ENCODE measurements at places on chromosomes 6 and 20.

DNA sequence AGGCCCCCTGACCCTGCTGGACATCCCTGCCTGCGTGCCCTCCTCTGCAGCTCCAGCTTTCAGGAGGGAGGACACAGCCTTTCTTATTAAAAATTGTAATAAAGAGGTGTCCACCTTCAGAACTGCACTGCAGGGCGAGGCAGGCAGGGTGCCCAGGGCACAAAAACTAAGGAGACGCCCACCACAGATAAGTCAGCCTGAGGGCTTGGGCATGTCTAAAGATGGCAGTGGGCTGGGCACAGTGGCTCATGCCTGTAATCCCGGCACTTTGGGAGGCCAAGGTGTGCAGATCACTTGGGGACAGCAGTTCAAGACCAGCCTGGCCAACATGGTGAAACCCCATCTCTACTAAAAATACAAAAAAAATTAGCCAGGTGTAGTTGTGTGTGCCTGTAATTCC is 7.0 kb upstream of the C20orf144 start:
- DNase-seq = no peak

GRCh38 chr6:79536585-79536953 is 661 bp downstream of the LCA5 start:
- DNase-seq = no peak

- DNase-seq = no peak
These were observed 99.4 kb upstream of the RAB32 start for GRCh38 chr6:146444189-146444588.

- no peak for DNase-seq
These were observed 44.6 kb upstream of the SH3BGRL2 start for GRCh38 chr6:79586548-79586947.

GRCh38 chr20:18057994-18058349 is 256 bp upstream of the OVOL2 start:
- no peak for DNase-seq

- no peak for DNase-seq
These were observed 142.4 kb upstream of the C6orf118 start for GRCh38 chr6:165451838-165452237.

DNA sequence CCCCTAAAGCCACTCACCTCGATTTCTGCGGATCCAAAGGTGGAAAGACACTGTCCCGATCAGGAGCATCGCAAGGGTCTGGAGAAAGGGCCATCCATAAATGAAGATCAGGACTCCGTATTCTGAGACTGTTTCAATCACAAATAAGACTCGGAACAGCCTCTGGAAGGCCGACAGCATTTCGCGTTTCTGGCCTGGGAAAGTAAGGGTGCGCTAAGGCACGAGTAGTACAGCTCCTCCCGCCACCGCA is 44.6 kb downstream of the DPPA5 start:
- no peak for DNase-seq

GRCh38 chr6:19454001-19454720 is 383.0 kb upstream of the ID4 start:
- DNase-seq = no peak

DNA sequence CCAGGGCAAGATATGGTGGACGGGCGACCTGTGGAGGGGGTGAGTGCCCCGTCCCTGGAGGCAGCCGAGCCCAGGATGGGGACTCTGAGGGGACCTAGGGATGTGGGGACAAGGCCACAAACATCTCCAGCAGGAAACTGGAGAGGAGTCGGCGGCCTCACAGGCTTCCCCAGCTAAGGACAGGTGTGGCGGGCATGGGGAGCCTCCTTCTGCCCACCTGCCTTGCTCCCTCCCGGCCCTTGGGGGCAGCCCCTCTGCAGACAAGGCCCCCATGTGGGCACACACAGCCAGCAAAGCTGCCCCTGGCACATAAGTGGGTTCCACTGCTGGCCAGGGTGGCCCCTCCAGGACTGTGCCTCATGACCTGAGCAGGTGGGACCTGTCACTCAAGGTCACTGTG is 4.6 kb downstream of the CHRNA4 start:
- no peak for DNase-seq

GRCh38 chr6:161232467-161232866 is 41.4 kb downstream of the AGPAT4 start:
- no peak for DNase-seq

GRCh38 chr6:128389820-128390534 is 130.4 kb downstream of the PTPRK start:
- DNase-seq = no peak

DNA sequence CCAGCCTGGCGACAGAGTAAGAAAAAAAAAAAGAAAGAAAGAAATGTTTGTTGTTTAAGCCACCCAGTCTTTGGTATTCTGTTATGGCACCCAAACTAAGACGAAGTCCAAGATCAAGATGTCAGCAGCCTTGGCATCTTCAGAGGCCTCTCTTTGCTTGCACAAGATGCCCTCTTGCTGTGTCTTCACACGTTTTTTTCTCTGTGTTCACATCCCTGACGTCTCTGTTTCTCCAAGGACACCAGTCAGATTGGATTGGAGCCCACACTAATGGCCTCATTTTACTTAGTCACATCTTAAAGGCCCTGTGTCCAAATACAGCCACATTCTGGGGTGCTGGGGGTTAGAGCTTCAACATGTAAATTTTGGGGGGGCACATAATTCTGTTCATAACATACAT is 380.9 kb downstream of the GJA1 start:
- no peak for DNase-seq

DNA sequence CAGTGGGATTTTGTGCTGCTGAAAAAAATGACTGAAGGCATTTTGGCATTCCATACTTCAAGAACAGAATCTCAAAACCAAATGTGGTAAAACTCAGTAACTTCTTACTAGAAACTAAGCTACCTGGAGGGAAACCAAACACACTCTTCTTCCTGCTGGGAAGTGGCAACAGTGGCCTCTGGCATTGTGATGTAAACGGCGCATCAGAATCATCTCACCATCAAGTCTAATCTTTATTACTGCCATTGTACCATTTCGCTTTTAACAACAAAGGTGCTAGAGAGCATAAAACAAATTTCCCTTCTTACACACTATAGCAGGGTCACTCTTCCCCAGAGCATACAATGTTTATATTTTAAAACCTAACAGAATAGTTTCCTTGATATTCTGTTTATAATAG is 101.6 kb upstream of the CEP162 start:
- DNase-seq = no peak

GRCh38 chr6:31794294-31794865 is 1.2 kb downstream of the VARS1 start:
- no peak for DNase-seq

GRCh38 chr20:62637110-62637509 is 5.2 kb upstream of the SLCO4A1 start:
- no peak for DNase-seq

DNA sequence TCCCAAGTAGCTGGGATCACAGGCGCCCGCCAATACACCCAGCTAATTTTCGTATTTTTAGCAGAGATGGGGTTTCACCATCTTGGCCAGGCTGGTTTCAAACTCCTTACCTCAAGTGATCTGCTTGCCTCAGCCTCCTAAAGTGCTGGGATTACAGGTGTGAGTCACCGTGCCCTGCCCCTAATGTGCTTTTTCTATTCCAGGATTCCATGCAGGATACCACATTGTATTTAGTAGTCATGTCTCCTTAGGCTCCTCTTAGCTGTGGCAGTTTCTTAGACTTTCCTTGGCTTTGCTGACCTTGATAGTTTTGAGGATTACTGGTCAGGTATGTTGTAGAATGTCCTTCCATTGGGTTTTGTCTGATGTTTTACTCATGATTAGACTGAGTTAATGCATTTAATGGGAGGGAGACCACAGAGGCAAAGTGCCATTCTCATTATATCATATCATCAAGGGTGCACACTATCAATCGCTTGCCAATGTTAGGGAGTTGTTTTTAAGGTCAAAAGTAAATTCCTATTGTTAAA is 39.6 kb upstream of the TNFAIP3 start:
- no peak for DNase-seq

DNA sequence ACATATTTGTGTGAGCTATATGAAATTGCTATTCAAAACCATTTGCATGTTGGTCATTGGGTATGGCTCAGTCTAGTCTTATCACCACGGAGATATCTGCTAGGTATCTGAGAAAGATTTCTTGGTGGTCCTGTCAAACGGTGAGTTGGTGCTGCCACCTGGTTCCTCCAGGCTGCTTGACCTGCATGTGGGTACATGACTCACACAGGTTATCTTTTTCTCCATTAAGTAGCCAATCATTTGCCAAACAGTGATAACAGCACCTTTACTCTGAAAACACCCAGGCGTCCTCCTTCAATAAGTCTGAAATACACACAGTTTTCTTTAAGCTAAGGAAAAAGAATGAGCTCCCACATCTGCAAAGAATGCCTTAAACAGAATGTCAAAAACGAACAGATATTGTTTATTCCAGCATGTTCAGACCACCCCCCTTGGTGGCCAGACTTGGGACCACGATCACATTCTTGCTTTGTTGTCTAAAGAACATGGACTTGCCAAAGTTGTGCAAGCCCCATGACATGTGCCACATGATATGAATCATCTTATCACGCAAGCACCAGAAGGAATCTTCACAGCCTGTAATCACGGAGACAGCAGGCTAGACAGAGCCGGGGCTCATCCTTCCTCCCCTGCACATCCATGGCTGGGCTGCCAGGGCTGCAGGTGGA is 200.7 kb upstream of the THBS2 start:
- DNase-seq = no peak

DNA sequence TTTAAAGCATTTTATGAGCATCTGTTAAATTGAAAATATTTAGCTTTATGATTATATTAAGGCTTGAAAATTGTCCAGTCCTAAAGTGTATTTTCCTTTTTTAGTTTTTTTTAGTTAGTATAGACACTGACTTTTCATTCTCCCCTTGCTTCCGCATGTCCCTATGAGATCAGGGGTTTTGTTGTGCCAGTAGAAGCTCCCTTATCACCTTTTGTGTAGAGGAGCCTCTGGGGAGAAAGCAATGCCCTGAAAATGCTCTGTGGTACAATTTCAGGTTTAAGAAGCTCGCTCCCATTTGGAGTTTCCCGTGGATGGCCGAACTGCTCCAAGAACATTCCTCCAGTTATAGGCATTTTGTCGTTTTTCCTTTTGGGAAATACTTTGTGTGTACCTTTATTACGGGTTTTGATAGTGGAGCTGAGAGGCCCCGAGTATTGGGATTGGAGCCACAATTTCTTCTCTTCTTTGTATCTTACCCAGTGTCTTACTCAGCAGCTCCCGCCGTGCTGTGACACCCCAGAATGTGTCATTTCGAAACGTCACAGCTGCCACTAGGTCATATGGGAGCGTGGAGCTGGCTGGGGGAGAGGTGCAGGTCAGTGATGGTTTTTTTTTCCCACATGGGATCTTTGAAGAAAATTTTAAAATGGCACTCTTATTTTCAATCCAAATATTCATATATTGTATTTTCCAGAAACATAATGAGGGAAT is 49.9 kb downstream of the RPRD1B start:
- DNase-seq = no peak

GRCh38 chr20:45948261-45948733 is 13.8 kb downstream of the PCIF1 start:
- no peak for DNase-seq

GRCh38 chr20:50188287-50188688 is 2.3 kb upstream of the CEBPB start:
- no peak for DNase-seq

DNA sequence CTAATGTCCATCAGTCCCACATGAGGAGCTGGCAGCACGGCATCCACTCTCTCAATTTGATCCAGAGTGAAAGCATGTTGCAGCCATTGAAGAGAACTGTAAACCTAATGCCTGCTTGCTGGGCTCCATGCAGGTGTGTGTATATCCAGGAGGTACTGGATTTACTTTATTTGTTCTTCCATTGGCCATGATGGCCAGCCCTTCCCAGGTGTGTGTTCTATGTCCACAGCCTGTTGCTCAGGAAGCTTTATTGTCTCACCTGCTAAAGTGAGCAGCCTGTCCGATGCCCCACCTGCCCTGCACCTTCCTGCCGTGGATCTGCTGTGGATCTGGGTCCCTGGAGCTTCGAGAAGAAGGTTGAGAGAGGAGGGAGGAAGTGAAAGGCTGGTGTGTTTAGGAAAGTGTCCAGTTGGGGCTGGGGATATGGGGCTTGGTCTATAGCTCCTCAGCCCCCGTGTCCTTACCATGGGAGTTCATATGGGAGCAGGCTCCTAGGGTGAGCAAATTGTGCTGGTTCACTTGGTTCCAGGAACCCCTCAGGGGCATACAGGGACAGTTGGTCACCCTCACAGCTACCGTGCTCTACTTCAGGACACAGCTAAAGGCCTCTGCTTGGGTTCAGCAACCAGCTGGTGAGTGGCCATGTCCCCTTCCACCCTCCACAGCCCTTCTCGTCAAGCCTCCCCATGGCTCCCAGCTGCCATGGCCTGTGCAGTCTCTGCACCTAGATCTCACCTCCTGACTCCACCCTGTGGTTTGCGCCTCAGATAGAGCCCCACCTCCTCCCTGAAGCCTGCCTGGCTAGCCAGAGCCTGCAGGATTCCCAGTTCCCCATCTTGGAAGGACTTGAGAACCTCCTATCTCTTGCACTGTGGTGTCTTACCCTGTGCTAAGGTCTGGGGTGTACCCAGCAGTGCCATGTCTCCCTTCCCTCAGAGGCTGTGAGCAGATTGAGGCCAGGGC is 12.7 kb downstream of the TREML2 start:
- no peak for DNase-seq

- no peak for DNase-seq
These were observed 109.3 kb upstream of the AFDN start for GRCh38 chr6:167717455-167717854.
